ENCODE measurements at places on chromosomes 5 and 9.

- DNase-seq, result no peak
Measured at GRCh38 chr5:152118676-152119470, 194.2 kb upstream of the GLRA1 start.

- no peak for DNase-seq
Measured at GRCh38 chr9:127223810-127224177, 40.8 kb upstream of the GARNL3 start.

DNA sequence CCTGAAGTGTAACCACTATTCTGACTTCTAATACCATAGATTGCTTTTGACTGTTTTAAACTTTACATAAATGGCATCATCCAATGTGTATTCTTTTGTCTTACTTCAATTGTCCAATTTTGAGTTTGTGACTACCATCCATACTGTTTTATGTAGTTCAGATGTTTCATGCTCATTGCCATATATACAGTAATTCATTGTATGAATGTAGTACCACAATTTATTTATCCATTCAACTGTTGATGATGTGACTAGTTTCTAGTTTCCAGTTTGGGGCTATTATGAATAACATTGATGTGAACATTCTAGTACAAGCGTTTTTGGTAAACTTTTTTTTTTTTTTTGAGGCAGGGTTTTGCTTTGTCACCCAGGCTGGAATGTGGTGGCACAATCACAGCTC lies 55.1 kb downstream of the HMGCS1 start:
- DNase-seq, result no peak

GRCh38 chr9:96484521-96484931 lies 34.6 kb downstream of the HABP4 start:
- no peak for DNase-seq

GRCh38 chr9:92669527-92669889 lies 423 bp downstream of the IPPK start:
- DNase-seq, result peak; percentile 12

DNA sequence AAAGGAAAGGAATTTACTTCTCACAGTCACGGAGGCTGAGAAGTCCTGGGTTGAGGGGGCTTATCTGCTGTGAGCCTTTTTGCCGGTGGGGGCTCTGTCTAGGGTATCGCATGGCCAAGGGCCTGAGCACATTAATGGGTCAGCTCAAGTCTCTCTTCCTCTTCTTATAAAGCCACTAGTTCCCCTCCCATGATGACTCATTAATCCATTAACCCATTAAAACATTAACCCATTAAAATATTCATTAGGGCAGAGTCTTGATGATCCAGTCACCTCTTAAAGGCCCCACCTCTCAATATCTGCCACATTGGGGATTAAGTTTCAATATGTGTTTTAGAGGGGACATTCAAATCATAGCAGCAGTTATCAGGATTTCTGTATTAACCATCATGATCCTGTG lies 406.3 kb downstream of the SPOCK1 start:
- no peak for DNase-seq

- no peak for DNase-seq
Measured at GRCh38 chr9:76464706-76465105, 5.7 kb downstream of the GCNT1 start.

DNA sequence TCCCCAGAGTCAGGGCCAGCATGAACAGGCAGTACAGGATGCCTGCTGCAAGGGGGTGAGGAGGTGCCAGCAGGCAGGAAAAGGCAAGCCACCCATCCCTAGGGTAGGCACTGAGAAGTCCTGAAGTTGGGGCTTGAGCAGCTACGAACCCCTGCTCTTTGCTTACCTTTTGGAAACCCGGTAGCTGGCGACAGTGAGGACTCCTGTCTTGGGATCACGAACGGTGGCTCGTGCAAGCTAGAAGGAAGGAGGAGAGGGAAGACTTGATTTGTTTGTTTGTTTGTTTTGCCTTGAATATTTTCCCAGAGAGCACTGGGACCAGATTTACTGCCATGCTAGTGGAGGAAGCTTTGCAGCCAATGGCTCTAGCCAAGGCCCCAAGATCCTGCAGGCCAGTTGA lies 23.7 kb downstream of the P4HA2 start:
- no peak for DNase-seq

DNA sequence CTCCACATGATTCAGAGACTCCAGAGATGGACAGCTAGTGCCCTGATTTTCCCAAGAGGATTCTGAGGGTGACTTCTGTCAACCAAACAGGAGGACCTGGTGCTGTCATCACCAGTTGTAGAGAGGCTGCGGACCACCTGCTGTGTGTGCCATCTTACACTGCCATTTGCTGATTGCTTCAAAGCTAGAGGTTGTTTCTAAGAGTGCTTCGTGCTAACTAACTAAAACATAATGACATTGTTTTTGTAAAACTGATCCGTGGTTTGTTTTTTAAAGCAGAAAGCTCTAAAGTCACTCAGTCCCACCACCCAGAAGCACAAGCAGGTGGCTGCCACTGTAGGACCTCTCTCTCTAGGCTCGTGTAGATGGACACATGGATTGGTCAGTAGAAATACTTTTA lies 12.2 kb downstream of the TENT4A start:
- DNase-seq, result no peak

GRCh38 chr9:98168153-98168780 lies 24.2 kb downstream of the CORO2A start:
- no peak for DNase-seq

DNA sequence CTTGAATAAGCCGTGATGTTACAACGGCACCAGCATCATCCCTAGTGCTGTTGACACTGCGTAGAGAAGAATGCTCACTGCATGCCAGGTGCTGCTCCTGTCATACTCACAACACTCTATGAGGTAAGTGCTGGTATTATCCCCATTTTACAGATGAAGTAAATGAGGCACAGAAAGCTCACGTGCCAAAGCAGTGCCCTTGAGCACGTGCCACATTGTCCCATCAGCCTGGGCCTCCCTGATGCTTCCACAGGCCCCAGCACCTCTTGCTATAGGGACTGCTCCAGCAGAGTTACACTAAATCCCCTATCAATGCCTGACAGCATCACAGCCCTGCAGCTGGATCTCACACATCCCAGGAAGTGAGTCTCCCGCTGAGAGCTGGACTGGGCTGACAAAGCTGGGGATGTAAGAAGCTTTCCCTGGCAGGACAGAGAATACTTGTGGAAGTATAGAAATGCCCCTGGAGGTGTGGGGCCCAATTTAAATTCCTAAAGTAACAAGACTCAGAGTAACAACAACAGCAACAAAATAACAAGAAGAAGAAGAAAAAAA lies 216.1 kb downstream of the FSTL4 start:
- no peak for DNase-seq

GRCh38 chr9:73179589-73179988 lies 27.9 kb downstream of the ANXA1 start:
- no peak for DNase-seq

DNA sequence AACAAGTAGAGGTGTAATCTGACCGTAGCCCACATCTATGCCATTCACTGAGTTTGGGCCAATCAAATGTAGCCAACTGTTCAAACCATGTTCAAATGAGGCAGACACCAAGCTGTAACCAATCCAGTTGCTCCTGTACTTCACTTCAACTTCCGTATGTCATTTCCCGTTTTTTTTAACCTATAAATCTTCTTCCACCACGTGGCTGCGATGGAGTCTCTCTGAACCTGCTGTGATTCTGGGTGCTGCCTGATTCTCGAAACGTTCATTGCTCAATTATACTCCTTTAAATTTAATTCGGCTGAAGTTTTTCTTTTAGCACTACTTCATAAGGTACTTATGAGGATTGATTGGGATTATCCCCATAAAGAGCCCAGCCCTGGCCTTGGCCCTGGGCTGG lies 179.7 kb downstream of the PIK3R1 start:
- DNase-seq, result no peak

GRCh38 chr5:16673241-16674201 lies 56.7 kb upstream of the RETREG1 start:
- no peak for DNase-seq

GRCh38 chr5:99019254-99019653 lies 90.4 kb upstream of the CHD1 start:
- DNase-seq, result no peak

- peak; percentile 37 for DNase-seq
Measured at GRCh38 chr9:91954841-91955471, 4.9 kb upstream of the ROR2 start.

DNA sequence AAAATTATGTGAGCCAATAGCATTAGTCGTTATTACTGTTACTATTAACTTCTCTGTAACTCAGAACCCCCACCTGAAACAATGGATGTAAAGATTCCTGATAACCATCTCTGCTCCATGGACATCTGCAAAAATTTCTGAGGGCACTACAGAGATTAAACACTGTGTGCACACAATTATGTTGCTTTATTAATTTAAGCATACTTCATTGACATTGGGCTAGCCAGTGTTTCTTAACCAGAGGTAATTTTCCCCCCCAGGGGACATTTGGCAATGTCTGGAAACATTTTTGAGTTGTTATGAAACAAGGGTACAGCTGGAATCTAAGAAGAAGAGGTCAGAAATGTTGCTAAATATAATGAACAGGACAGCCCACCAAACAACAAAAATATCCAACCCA lies 19.3 kb downstream of the SLIT3 start:
- DNase-seq, result no peak

DNA sequence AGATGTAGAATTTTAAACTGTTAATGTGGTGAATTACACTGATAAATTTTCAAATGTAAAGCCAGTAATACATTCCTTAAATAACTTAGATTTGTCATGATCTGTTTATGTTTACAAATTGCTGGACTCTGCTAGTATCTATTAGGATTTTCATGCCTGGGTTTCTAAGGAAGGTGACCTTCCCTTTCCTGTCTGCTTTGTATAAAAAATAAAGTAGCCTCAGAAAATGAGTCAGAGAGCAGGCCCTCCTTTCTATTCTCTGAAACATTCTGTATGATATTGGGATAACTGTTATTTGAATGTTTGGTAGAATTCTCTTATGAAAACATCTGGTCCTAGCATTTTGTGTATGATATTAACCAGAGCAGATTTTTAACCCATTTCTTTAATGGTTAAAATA lies 255.3 kb downstream of the SYK start:
- DNase-seq, result no peak

DNA sequence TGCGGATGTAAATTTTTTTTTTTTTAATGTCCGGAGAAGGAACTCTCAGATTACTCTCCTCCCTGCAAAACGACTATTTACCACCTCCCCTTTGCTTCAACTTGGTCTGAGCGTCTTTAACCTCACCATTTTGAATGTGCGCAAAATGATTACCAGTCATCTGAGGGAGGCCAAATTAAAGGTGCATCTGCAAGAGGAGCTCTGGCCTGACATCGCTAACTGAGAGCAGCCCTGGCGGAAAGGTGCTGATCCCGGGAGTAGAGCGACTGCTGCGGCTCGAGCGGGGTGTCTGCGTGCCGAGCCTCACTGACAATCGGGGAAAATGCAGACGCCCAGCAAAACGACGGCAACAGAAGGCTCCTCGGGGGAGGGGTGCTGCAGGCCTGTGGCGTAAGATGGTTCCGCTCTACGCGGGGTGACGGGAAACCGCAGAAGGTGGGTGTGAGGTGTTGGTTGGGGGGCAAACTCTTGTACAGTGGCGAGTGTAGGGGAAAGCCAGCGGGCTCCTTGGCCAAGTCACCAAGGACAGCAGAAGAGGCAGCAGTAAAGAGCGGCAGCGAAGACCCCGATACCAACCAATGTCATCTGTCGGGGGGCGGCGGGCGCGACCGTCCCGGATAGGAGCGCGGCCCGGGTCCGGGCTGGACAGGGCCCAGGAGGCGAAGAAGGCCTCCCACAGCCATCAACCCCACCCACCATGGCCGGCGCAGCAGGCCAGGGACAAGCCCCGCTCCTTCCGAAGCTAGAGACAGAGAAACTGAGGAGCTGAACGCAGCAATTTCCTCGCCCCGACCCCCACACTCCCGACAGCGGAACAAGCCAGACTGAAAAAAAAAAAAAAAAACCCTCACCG lies 557 bp downstream of the PJA2 start:
- DNase-seq, result peak; percentile 56

DNA sequence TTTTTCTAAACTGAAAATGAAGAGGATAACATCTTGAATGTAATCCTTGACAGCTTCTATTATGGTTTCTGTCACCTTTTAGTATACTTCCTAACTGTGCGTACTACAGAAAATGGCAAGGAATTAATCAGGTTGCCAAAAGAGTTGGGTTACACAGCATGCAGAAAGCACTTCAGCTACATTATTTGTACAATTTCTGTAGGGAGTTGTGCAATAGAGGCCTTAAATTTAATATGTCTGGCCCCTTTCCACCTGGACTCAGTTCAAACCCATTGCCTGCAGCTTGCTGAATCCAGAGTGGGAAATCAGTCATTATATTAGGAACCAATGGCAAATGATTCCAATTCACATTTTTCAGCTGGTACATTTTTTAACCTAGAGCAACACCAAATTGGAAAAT lies 549.7 kb downstream of the CSNK1G3 start:
- no peak for DNase-seq

- no peak for DNase-seq
Measured at GRCh38 chr9:126773004-126773607, 31.7 kb upstream of the ZBTB43 start.

DNA sequence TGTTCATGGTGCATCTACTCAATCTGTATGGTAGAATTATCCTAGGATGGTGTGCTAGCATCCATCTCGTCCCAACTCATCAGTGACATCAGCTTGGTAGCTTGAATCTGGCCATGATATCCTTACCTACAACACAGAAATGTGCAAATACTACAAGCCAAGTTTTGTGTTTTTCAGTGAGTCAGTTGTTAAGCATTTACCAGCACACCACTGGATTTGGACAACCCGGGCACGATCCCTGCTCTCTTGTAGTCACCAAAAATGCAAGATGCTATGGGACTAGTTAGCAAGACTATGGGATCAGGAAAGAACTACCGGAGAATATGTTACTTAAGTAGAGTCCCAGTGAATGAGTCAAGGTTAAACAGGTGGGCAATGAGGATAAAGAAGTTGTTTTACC lies 32.1 kb upstream of the ZNF354B start:
- no peak for DNase-seq

- no peak for DNase-seq
Measured at GRCh38 chr9:129640086-129640870, 1.7 kb downstream of the ASB6 start.

DNA sequence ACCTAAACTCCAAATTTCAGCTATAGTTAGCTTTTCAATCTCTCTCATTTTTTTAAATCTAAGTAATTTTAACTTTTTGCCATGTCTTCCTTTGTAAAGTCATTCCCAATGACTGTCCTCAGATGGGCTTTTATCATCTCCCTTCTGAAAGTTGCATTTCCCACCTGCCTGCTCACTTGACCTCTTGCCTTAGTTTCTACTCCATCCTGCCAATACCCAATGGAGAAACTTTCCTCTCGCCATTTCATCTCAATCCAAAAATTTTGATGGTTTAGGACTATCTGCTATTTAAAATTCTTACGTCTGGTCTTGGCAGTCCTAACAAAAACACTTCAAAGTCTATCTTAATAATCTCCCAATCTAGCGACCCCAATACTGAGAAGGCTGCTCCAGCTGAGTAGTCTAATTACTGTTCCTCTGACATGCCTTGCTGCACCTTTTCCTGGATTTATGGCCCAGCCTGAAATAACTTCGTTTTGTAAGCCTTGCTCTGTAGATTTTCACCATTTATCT lies 231.3 kb downstream of the PRR16 start:
- no peak for DNase-seq

GRCh38 chr5:151248651-151249050 lies 4.3 kb upstream of the GM2A start:
- no peak for DNase-seq

- no peak for DNase-seq
Measured at GRCh38 chr5:172533058-172533398, 78.7 kb upstream of the SH3PXD2B start.

GRCh38 chr5:39364367-39364766 lies at the start of gene C9:
Gene C9 (minus strand): TSS chr5:39364495. CDS start chr5:39364464, 31 bp downstream.
- DNase-seq, result no peak
